ENCODE measurements at places on chromosomes 1 and 21.

- DNase-seq, result no peak
These were observed 11.9 kb upstream of the COL18A1 start for GRCh38 chr21:45393021-45393420.

DNA sequence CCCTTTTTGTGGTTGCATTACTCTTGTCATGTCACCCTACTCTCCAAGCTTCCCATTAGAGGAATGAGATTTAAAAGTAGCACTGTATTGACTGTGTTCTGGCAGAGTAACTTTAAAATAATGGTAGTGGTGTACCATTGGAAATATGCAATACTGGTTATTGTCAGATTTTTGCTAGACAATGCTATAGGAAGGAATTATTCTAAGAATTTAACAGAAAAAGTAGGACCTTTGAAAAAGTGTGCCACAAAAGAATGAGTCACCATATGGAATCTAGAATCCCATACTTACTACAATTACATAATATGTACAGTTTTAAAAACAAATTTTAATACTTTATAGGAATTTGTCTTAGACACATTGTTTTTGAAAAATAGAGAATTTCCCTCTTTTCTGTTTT, 13.8 kb downstream of the MIER1 start:
- DNase-seq, result no peak

DNA sequence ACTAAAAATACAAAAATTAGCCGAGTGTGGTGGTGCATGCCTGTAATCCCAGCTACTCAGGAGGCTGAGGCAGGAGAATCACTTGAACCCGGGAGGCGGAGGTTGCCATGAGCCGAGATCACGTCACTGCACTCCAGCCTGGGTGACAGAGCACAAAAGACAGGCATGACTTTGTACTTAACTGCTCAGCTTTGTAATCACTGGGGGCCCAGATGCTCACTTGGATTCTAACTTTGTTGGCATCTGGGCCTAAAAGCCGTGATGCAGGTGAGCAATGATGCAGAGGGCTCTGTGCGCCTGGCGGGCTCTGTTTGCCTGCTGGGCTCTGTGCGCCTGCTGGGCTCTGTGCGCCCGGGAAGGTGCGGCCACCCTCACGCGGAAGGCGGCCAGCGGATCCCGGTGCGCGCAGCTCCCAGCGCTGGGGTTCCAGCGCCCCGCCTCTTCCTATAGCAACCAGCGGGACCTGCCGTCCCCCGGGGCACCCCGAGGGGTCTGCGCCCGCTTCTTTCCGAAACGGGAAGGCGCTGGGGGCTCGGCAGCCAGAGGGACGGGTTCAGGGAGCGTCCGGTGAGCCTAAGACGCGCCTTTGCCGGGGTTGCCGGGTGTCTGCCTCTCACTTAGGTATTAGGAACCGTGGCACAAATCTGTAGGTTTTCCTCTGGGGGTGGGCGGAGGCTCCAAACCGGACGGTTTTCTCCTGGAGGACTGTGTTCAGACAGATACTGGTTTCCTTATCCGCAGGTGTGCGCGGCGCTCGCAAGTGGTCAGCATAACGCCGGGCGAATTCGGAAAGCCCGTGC, 31.7 kb downstream of the PRMT2 start:
- peak; percentile 25 for DNase-seq

- no peak for DNase-seq
These were observed 10.6 kb downstream of the RXRG start for GRCh38 chr1:165434281-165434680.

DNA sequence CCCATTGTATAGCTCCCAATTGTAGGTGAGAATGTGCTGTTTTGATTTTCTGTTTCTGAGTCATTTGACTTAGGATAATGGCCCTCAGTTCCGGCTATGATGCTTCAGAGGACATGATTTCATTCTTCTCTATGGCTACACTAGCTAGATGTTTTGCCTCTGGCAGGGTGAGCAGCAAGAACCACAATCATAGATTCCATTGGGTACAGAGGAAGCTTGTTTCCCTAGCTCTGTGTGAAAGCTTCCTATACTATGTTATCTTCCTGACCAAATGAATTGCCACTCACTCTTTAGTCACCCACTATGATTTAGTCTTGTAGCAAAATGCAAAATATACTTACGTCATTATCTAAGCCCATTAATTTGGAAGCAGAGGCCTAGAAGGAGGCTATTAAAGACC, 616.3 kb downstream of the PLA2G4A start:
- DNase-seq, result no peak

DNA sequence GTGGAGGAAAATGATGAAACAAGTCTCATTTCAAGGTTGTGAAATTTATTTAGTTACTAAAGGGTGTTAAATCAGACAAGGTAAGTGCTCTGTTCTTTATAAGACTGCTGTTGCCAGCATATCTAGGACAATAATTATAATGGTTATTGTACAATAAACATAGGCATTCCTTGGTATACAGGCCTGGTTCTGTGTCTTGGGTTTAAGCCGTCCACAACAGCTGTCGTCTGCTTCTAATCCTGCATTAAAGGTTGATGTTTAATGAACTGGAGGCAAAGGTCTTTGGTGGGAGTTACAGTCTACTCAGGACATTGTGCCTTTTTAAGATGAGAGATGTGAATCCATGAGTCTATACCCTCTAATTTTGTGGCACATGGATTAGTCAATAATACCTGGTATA, 23.4 kb upstream of the FMO4 start:
- DNase-seq, result no peak

- no peak for DNase-seq
These were observed 175.1 kb downstream of the CAMTA1 start for GRCh38 chr1:6960291-6960811.

DNA sequence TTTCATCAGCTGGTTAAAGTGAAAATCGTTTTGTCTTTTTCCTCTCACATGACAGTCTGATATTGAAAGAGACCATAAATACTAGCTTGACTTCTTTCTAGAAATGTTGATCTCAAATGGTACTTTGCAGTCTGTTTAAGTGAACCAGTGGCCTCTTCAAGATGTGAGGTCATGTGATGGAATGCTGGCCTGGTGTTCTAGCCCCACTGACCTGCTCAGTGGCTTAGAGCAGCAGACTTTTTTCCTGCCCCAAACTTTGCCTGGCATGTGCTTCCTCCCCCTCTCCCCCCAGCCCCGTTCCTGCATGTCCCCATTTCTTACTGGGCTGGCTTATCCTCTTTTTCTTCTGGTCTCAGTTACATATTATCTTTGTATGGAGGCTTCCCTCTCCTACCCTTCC, 34.3 kb downstream of the ZYG11A start:
- DNase-seq, result no peak

GRCh38 chr1:218211241-218211640, 73.9 kb upstream of the RRP15 start:
- DNase-seq, result no peak
